Urothelium cell line (cell line): ENCODE measurements at places on chromosomes 12 and 14.

- DNase-seq = no peak
Measured at GRCh38 chr14:99175331-99176155, 96.5 kb downstream of the BCL11B start.

DNA sequence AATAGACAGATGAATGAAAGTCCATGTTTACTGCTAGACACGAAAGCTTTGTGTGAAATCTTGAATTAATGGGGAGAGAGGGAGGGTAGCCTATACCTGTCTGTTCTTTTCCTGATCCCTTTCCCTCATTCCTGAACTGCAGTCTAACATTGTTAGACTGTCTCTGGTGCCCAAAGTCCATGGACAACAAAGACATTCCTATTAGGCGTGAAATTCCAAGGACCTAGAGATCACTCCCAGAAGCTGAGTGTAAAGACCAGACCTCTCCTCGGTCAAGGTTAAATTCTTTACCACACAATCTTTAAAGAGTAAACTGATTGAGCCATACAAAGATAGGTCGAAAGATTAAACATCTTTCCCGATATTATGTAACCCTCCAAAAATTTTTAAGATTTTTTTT lies 270.7 kb upstream of the GARIN2 start:
- DNase-seq = no peak

GRCh38 chr14:32991691-32992090 lies 53.0 kb downstream of the NPAS3 start:
- no peak for DNase-seq

DNA sequence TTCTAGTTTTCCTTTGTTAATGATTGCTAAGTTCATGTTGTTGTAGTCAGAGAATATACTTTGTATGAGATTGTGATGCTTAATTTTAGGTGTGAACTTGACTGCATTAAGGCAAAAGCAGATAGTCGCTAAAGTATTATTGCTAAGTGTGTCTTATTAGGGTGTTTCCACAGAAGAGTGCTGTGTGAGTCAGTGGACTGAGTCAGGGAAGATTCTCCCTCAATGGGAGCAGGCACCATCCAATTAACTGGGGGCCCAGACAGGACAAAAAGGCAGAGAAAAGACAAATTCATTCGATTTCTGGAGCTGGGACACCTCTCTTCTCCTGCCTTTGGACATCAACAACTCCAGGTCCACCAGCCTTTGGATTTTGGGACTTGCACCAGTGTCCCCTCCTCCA lies 48.5 kb downstream of the BAZ1A start:
- DNase-seq = no peak

GRCh38 chr12:107649661-107650061 lies 35.9 kb upstream of the PWP1 start:
- DNase-seq = no peak

DNA sequence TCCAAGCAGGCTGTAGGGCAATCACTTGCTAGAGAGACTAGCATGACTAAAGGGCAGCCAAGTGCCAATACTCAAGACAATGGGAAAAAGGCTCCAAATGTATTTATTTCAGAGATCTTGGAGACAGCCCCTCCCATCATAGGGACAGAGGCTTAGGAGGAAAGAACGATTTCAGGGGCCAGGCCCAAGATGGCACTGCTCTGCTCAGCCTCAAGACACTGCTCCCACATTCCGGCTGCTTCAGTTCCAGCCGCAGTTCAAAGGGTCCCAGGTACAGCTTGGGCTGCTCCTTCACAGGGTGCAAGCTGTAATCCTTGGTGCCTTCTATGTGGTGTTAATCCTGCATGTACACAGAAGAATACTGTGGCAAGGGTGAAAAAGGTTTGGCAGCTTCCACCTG lies 19.4 kb upstream of the OR4K5 start:
- DNase-seq = no peak

- DNase-seq = no peak
Measured at GRCh38 chr12:213527-213932, 427 bp downstream of the SLC6A12 start.

- no peak for DNase-seq
Measured at GRCh38 chr12:46559311-46559710, 186.7 kb upstream of the SLC38A2 start.

GRCh38 chr12:26247873-26248272 lies 52.5 kb downstream of the SSPN start:
- no peak for DNase-seq
